Umbilical cord (tissue), 2 donors: ENCODE measurements at places on chromosomes 3 and 15. TPM values are rescaled to one million over a fixed set of nuclear protein-coding genes. Genes with fewer than 3 reads are reported as not detected.

DNA sequence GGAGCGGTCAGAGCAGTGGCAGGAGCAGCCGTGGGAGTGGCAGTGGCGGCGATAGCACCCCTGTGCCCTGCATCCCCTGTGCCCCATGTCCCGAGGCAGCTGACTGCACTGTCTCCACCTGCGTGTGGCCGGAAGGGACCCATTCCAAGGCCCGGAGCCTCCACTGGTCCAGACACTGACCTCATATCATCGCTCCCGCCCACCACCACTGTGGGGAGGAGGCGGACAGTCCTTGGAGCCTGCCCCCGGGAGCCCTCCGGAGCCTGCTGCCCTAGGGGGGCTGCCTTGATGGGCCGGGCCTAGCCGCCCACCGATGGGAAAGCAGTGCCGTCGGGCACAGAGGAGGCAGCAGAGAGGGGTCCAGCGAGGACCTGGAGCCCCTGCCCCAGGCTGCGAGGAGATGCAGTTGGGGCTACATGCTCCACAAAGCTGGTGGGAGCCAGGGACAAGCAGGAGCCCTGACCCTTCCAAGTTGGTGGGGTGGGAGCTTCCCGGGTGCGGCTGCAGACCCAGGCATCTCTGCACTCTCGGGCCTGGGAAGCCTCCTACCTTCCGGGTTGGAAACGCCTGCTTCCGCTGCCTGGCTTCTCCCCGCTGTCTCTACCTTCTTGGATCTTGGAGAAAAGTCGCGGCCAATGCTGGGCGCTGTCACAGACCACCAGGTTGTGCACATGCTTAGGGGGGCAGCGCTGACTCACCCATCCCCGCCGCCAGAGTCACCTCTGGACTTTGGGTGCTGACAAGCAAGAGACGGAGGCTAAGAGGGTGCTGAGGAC is 283.2 kb upstream of the ROBO1 start:
- DNase-seq, result no peak

The RHOV gene
- total RNA-seq, result 3.6 TPM

GRCh38 chr3:138845181-138845601 is 10.5 kb upstream of the PIK3CB start:
- DNase-seq, result no peak

DNA sequence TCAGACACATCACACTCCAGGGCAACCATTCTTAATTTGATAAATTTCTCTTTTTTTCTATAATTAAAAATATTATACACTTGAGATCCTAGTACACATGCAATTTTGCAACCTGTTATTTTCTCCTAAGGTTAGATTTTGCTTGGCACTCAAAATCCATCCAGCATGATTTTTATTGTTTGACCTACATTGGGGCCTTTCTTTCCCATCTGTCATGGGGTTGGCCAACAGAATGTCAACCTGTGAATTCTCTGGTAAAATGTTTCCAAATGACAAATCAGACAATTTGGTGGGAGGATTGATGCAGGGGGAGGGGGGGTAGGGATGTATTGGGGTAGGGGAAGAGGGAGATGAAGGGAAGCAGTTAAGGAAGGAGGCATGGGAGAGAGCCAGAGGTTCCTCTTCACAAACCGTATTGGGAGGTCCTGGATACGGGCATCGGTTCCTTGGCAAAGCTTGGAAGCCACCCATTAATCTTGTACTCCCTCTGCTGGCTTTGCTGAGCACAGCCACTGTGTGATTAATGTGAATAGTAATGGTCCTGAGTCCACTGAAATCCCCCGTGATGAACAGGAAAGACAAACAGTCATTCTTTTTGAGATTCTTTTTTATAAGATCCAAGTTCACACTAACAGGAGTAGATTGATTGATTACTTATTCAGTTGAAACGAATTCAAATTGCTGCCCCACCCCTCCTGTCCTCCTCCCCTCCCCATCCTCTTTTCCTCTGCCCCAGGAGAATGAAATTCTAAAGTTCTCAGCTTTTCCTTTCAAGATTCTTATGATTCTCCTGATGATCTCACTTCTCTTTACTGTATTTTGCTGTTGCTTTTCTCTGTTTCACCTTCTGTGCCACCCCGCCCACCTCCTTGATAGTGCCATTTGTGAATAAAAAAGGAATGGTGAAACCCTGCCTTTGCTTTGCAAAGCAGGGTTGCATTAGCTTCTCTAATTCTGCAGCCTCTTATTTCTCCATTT is 82.2 kb upstream of the SLC25A26 start:
- peak; percentile 50 for DNase-seq

The CLDND1 gene
- total RNA-seq, result 145 TPM

DNA sequence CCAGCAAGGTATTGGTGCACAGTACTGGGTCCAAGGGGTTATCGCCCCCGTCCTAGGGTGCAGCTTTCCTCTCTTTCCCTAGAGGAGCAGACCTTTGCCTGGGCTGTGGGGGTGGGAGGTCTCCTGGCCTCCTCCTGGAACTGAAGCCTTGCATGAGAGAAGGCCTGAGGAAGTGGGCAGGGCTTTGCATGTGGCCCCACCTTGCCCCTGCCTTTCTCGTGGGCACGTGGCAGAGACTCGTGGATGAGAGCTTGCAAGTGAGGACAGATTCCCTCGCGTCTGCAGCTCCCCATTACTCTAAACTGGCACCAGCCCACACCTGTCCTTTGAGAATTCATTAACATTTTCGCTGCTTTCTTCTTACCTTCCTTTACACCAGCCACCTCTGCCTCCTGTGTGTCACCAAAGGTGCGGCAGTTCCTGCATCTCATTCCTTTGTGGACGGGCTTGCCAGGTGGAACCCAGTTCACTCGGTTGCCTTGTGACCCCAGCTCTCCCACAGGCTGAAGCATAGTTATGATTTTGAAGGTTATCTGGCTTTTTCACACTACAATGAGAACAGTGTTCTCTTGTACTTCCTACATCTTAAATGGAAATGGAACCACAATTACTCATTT is 40.9 kb upstream of the NR2C2 start:
- no peak for DNase-seq

The ACTL6A gene
- 87.2 TPM for total RNA-seq

- DNase-seq, result no peak
Measured at GRCh38 chr15:29685156-29686078, 136.9 kb downstream of the TJP1 start.
